ENCODE measurements at places on chromosomes 7 and 10.
A peak's percentile ranks its signal among the peaks of the same experiment; 100 is the strongest.

DNA sequence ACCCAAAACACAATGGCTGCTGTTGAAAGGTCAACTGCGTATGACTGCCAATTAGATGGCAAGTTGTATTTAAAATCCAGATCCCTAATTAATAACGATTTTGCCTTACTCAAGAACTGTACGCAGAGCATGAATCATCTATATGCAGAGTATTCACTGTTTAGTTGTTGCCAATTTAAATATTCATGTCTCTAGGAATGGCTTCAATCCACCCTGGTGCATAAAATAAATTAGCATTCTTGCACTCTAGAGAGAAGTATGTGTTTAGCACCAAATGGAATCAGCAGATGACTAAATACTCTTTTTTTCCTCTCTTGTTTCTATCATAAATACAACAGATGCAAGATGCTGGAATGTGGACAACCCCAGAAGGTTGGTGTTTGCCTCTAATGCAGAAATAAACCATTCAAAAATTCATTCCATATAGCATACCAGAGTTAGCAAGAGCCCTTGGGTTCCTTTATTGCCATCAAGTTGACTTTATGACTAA, 320.3 kb downstream of the LRRTM3 start:
- DNase-seq: no peak

GRCh38 chr7:114793155-114793845, 128.6 kb upstream of the MDFIC start:
- no peak for DNase-seq

DNA sequence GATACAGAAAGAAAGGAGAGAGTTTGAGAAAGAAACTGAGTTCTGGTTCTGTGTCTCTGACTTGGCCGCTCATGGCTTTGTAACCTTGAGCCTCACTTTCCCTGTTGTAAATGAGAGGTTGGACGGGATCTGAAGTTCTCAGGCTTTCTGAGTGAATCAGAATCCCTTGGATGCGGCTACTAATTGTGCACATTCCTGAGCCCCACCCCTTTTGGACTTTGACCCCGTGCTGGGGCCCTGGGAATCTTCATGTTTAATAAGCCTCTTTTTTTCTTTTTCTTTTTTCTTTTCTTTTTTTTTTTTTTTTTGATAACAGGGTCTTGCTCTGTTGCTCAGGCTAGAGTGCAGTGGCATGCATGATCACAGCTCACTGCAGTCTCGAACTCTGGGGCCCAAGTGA, 26.9 kb downstream of the SLC25A28 start:
- no peak for DNase-seq

- no peak for DNase-seq
These were observed 23.0 kb upstream of the TFAM start for GRCh38 chr10:58362027-58362789.

- DNase-seq: no peak
These were observed 69.6 kb downstream of the NRG3 start for GRCh38 chr10:81944609-81945008.

DNA sequence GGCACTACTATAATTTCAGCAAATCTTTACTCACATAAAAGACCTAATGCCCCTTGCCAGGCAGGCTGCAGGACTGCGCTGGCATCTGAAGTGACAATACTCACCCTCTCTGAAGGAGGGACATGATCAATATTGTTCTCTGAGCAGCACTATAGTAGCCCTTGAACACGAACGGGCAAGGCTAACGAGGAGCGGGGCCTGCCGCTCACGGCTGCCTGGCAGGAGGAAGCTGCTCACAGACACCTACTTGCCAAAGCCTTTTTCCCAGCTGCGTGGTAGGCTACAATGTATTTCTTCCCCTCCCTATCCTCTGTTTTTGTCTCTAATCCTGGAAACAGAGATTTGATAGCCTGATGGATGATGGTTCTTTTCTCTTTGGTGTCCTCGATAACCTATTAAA, 19.9 kb downstream of the PUS7 start:
- no peak for DNase-seq

GRCh38 chr7:76259124-76260093, 43.1 kb upstream of the HSPB1 start:
- DNase-seq: no peak

GRCh38 chr7:21355406-21355874, 72.4 kb upstream of the SP4 start:
- DNase-seq: peak; percentile 38

- no peak for DNase-seq
These were observed 194.3 kb upstream of the IGFBP3 start for GRCh38 chr7:46115410-46115809.

GRCh38 chr7:135929722-135930141, 47.4 kb downstream of the MTPN start:
- DNase-seq: no peak

- no peak for DNase-seq
These were observed 123.1 kb downstream of the PLCE1 start for GRCh38 chr10:94116848-94117247.

- no peak for DNase-seq
These were observed 22.7 kb upstream of the ADCYAP1R1 start for GRCh38 chr7:31029251-31030042.

GRCh38 chr7:155565596-155565995, 19.2 kb upstream of the CNPY1 start:
- DNase-seq: no peak

- no peak for DNase-seq
These were observed 103.8 kb upstream of the AGR3 start for GRCh38 chr7:16985621-16986020.

DNA sequence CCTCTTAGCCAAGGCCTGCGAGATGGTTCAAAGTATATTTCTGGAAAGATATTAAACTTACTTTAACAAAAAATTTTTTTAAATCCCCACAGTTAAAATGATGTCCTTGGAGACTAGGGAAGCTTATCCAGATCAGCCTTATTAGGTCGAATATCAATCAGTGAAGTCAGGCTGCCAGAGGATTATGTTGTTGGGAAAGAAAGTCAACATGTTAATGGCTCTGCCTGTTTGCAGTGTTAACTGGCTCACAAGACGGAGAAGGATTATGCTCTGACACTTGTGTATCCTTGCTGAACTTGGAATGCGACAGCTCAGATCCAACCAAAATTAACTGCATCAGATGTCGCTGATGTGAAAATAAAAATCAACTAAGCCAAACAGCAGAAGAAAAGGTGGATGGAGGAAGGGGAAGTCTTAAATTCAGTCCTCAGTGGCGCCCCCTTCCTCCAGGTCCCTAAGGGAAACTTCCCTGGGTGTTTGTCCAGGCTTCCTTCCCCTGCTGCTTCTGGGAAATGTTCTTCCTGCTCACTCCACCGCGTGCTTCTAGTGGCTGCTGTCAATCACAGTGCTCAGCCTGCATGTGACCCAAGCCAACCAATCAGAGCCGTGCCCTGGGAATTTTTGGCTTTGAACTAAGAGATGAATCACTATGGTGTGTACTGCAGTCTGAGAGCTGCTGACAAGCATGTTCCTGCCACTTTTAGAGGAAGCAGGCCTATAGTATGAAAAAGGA, 690.4 kb upstream of the NRP1 start:
- no peak for DNase-seq

DNA sequence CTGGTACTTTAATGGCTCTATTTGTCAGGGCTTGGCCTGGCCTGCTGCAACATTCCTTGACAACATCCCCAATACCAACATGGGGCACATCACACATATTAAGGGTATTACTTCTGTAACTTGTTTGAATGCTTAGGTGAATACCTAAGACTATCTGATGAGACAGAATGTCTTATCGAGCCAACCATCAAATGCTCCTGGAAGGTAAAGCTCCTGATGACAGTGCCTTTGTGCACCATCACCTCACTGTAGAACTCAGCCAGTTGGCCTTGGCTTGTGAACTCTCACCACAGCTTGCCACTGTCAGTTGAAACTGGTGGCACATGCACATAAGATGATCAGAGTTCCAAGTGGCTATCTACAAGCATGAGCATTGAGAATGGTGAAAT, 3.7 kb upstream of the MYO1G start:
- no peak for DNase-seq

GRCh38 chr7:156061689-156062255, 249.5 kb upstream of the SHH start:
- DNase-seq: no peak

GRCh38 chr10:777913-778479, 88.5 kb upstream of the DIP2C start:
- no peak for DNase-seq

GRCh38 chr7:19410106-19410505, 264.9 kb upstream of the FERD3L start:
- DNase-seq: no peak

DNA sequence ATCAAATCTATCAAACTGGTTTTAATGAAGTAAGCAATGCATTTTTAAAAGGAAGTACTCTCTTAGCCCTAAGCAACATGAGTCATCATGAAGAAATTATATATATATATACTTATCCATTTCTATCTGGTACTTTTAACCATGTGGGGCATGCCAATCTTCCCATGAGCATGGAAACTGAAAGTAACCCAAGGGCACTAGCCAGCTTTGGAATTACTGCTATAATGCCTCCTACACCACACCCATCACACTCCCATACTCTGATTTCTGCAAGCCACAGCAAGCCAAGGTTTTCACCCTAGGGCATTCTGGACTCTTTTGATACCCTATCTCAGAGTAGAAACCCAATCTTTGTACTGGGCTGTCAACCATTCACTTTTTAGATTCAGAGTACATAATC, 204.6 kb downstream of the IMMP2L start:
- no peak for DNase-seq

DNA sequence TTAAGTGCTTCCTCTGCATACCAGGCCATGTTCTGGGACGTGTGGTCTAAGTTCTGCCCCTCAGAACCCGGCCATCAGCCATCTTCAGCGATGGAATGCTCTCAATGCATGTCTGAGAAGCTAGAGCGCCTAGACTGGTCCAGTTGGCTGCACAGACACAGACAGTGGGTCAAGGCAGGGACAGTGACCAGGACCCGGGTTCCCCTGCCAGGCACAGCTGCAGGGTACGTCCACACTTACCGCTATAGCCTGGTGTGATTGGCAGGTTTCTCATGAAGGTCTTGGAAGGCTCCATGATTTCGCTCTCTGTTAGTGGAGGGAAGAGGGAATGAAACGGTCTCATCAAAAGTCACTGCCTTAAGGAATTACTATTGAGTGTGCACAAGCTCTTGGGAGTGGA, 47.3 kb downstream of the PNLIPRP2 start:
- DNase-seq: no peak

DNA sequence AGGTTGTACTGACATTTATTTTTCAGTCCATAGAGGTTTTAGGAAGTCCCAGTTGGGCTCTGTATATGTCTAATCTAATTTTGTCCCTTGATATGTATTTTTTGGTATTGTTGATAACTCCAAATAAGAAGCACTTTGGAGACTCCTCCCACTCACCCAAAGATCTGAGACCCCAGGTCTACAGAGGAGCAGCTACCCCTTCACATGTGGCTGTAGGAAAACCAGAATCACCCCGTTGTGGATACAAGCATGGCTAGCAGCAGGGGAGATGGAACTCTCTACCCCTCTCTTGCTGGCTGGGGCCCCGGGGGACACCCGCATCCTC, 9.4 kb downstream of the HHEX start:
- no peak for DNase-seq

GRCh38 chr7:96663871-96664445, 45.7 kb downstream of the SEM1 start:
- DNase-seq: no peak

DNA sequence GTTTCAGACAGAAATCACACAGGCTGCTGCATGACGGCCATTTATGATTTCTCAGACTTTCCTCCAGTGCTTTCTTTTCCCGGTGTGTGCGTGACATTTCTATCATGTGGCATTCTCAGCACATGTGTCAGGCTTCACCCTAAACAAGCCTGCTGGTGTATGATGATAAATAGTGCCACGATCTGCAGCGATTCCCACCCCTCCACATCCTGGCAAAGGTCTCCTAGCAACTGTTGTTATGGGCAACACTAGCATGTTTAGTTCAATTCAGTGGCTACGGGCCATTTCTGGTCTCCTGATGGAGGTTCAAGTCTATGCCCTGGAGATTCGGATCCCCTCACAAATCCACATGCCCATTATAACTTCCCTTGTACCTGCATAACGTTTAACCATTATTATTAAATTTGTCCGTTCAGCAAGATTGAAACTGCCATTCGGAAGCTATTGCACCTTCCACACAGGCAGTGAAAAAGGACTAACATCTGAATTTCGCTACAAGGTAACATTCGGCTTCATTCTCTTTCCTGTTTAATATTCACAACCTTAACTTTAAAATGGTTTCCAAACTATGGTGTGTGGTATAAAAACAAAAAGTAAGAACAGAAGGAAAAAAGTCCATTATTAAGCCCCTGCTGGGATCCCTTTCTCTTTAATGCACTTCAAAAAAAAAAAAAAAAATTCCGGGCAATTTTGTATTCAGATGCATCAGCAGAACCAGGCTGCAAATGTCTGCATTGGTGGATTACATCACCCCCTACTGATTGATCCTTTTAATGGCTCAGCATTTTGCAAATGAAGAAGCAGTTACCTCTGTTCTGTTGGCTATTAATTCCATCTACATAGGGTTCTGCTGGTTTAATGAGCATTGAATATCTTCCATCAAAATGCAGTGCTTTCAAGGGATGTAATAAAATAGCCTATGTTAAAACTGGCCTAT, 90.2 kb downstream of the FRMD4A start:
- DNase-seq: no peak

DNA sequence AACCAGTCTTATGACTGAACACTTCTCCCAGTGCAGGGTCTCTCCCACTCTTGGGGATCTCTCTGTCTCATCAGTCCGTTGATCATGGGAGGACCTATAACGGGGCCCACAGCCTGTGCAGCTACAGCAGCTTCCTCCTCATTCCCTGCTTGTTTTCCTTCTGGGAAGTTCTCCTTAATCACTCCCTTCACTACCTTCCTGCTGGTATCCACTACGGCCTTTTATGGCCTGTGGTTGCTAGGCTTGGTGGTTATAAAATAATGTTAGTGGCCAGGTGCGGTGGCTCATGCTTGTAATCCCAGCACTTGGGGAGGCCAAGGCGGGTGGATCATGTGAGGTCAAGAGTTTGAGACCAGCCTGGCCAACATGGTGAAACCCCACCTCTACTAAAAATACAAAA, 3.5 kb upstream of the ZNF282 start:
- no peak for DNase-seq

- no peak for DNase-seq
These were observed 30.0 kb downstream of the PRSS2 start for GRCh38 chr7:142800699-142801260.
